Left ventricle myocardium inferior (tissue), 1 donor: ENCODE measurements at places on chromosomes 5 and 9.

GRCh38 chr9:91678807-91679580, 255.4 kb upstream of the NFIL3 start:
- no peak for DNase-seq

GRCh38 chr9:79896390-79896980, 324.7 kb downstream of the TLE4 start:
- DNase-seq: no peak

GRCh38 chr5:144304688-144305087, 134.0 kb downstream of the KCTD16 start:
- no peak for DNase-seq

- DNase-seq: no peak
Observed at GRCh38 chr9:112861155-112861554, 29.5 kb downstream of the SLC46A2 start.

DNA sequence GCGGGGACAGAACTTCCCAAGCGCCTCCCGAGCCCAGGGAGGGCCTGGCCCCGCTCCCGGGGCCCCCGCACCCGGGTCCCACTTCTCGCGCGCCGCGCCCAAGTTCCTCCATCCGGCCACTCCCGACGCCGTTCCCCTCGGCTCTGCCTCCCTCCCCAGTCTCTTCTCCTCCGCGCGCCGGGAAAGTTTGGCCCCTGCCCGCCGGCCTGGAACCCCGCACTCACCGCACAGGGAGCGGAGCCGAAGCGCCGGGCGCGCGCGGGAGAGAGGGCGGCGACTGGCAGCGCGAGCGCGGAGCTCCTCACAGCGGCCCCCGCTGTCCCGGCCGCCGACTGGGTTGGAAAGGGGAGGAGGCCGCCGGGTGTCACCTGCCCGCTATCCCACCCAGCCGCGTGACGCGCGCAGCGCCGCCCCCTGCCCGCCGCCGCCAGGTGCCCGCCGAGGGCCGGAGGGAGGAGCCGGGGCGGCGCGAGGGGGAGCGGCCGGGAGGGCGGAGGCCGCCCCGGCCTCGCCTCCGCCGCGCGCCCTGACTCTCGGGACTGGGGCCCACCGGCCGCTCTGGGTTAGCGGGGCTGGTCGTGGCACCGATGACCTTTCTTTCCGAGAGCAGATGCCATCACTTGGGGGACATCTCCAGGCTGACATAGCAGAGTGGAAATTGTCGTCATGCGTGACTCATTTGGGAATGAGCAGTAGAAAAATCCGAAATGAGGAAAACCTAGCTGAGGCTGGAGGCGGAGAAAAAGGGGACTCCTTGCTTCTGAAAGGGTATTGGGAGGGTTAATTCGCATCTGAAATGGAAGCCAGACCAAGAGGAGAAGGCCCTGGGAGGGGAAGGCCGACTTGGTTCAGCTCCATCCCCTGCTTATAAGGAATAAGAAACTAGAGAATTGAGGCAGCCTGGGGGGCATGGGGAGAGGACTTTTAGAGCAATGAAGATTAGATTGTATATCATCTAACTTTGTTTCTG, at the start of gene ELOVL7:
ELOVL7 (minus strand) TSS at position 334 of the 970 bp plus-strand sequence. CDS start 56,872 bp downstream, outside the sequence.
- DNase-seq: no peak

DNA sequence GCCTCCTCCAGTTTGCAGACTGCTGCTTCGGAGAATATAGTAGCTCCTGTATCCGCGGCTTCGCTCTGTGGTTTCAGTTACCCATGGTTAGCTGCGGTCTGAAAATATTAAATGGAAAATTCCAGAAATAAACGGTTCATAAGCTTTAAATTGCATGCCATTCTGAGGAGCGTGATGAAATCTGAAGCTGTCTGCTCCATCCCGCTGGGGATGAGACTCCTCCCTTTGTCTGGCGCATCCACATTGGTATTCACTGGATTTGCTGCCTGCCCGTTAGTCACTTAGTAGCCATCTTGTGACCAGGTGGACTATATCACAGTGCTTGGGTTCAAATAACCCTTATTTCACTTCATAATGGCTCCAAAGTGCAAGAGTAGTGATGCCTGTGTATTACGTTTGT, 36.3 kb downstream of the MSX2 start:
- no peak for DNase-seq

DNA sequence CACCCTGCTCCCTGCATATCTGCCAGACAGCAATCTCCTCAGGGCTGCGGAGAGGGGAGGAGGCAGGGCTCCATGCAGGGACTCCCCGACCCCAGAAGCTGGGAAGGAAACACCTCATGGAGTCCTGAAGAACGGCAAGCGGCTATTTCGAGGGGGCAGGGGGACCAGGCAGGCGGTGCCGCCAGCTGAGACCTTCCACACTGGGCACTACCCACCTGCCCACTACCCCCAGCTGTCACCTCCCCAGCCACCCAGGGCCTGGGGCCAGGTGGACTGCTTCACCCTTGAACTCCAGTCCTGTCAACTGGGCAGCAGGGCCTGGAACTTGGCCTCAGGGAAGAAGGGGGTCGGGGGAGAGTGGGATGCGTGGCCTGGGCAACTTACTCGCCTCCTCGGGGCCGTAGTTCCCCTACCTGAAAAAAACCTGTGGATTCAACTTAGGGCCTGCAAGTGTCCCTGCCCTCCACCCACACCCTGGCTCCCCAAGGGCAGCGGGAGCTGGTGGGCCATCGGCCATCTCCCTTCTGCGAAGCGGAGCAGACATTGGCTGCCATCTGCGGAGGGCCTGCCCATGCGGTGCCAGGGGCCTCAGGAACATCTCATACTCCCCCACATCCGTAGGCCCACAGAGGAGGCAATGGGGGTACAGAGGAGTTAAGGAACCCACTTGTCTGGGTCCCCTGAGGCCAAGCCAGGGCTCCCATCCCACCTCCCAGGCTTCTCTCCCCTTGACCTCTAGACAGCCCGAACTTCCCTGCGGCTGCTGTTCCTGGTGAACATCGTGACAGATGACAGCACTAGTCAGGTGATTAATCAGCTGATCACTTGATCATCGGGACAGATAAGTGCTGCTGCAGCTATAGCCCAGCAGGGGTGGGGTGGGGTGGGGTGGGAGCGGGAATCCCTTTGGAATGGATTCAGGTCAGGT, 18.5 kb upstream of the RALGDS start:
- no peak for DNase-seq

DNA sequence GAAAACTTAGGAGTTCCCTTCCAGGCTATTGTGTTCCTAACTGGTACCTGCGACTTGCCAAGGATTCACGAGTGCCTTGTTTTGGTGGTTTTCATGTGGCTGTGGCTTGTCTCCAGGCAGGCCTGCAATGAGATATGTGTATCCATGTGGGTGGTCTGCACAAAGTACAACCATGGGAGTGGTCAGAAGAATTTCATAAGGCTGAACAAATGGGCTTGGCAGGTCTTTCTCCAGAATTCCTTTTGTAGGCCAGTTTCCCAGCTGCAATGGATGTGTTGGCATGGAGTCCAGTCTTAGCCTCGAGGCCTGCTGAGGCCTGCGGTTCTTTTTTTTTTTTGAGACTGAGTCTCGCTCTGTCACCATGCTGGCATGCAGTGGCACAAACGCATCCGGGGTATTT, 28.8 kb upstream of the MELK start:
- DNase-seq: no peak

DNA sequence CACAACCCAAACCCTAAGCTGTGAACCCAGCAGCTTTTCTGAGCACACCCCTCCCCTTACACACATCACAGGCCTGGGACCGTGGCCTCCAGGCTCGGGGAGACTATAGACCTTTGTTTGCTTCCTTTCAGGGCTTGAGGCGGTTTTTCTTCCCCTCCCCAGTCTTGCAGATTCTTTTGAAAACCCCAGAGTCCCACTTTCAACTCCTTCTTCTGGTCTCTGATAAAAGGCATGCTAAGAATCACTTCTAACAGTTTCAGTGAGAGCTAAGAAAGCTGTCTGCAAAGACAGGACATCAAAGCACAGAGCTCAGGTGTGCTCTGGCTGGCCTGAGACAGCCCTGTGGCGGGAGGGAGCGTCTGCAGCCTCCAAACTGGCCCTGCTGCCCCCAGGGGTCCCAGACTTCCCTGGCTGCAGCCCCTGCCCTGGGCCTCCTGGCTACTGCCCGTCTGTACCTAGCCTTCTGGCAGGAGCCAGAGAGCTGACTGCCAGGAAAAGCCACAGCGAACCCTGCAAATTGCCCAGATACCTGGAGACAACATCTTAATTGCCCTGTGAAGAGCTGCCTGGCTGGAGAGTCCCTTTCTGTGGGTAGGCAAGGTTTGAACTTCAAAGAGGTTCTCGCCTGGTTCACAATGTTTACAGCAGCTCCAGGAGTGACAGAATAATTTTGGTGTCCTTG, 138.9 kb downstream of the GADD45G start:
- DNase-seq: no peak

- DNase-seq: peak; percentile 26
Observed at GRCh38 chr5:177132136-177133095, 1.2 kb upstream of the NSD1 start.

DNA sequence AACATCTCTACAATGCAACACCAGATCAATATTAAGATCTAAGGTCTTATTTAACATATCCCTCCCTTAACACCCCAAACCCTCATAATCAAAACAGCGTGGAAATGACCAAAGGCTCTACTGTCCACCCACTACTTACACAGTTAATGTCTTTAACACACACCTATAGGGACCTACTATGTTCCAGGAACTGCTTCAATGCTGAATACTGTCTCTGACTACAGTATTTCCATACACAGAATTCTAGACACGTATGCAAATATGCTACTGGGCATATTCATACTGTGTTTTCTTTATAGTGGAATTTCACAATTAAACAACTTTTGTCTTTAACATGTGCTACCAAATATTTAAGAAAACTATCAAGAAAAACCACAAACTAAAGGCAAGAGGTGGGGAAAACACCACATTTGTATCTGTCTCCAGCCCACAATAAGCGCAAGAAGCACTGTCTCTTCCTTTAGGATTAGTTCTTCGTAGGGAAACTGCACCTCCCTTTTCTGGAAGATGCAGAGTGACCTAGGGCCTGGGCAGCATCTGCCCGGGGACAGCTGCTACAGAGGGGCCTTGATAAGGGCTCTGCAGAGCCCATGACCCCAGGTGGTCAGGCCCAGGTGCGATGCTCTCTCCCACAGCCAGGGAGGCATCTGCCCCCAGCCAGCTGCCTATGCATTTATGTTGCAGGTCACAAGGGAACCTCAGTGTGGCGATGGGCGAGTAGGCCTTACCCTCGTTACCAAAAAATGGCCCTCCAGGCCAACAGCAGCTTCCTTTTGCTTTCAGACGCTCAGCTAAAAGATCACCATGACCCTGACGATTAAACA, 55.2 kb downstream of the PSMB7 start:
- no peak for DNase-seq

DNA sequence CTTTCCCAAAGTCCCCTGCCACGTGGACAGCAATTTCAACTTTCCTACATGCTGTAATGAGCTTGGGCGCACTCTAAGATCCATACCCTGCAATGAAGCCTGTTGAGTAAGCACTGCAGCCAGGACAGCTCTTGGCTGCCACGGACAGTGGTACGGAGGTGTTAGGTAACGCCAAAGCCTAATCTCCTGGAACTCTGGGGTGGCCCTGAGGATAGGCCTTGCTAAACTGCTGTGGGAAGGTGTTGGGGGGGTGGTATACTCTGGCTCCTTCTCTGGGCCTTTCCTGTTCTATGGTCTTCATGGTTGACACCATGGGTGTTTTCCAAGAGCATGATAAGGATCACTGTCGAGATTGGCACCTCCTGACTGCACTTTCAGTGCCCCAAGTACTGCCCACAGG, 66.4 kb upstream of the PITX1 start:
- DNase-seq: no peak

DNA sequence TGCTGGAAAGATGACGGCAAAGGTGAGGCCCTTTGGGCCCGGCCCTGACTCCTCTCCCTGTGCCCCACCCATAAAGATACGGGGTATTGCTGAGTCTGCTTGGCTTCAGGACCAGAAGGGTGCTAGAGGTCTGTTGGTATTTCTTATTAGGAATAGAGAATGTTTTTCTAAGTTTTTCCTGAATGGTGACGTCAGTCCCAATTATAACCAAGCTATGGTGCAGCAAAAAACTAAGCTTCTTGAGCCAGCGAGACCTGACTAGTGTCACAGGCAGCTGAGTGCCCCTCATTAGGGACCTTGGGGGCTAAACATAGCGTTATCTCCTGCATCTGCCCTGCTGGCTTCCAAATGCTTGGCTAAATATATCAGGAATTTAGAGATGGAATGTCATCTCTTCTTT, 151.0 kb upstream of the TBC1D2 start:
- no peak for DNase-seq

DNA sequence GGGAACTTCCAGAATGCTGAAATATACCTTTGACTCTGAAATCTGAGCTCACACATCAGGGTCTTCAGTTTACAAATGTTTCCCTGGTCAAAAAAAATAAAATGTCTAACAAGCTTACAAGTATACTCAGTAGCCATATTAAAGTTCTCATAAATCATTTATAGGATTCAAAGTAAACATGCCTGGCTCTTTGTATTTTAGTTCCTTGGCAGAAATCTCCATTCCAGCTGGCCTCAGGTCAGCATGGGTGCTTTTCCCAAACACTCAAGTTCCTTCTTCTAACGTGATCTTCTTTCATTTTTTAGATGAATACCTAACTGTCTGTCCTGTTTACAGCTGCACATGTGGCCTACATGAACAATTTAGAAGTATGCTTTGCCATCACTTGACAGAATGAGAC, 263.2 kb downstream of the GAS1 start:
- no peak for DNase-seq

DNA sequence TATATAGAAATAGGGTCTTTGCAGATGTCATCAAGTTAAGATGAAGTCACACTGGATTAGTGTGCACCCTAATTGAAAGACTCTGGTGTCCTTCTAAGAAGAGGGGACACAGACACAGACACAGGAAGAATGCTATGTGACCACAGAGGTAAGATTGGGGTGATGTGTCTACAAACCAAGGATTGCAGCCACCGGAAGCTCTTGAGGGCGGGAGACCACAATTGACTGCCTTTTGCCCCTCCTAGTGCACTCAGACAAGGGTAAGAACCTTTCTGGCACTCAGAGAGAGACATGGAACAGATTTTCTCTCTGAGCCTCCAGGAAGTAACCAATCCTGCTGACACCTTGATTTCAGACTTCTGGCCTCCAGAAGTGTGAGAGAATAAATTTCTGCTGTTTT, 51.2 kb upstream of the ARAP3 start:
- DNase-seq: no peak

DNA sequence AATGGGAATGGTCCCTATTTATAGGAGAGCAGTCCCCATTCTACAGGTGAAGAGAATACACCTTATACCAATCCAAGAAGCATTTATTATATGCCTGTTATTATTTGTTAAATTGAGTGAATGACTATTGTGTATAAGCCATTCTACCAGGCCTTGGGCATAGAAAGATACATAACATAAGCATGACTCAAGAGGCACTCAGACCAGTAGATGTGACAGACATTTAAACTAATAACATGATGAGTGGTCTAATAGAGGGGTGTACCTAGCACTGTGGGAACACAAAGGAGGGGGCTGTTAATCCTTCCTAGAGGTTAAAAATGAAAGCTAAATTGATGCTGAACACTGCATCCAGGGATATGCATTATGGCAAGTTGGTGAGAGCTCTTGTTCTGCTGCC, 145.0 kb upstream of the TNC start:
- DNase-seq: no peak

DNA sequence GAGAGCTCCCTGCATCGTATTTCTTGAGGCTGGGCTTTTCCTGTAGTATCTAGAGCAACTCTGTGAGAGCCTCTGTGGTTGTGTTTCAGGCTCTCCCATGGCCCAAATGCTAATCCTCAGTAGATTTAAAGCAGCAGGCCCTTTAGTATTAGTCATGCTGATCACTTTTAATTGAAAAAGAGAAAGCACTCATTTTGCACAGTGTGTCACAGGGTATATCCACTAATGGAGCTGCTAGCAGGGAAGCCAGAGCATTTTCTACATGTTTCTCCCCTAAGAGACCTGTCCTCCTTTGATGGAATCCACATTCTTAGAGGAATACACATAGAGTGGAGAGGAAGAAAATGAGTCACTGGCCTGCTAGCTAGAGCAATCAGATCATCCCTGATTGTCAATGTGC, 348.5 kb downstream of the TMEM232 start:
- DNase-seq: no peak
